ENCODE measurements at places on chromosomes 16 and 17.

DNA sequence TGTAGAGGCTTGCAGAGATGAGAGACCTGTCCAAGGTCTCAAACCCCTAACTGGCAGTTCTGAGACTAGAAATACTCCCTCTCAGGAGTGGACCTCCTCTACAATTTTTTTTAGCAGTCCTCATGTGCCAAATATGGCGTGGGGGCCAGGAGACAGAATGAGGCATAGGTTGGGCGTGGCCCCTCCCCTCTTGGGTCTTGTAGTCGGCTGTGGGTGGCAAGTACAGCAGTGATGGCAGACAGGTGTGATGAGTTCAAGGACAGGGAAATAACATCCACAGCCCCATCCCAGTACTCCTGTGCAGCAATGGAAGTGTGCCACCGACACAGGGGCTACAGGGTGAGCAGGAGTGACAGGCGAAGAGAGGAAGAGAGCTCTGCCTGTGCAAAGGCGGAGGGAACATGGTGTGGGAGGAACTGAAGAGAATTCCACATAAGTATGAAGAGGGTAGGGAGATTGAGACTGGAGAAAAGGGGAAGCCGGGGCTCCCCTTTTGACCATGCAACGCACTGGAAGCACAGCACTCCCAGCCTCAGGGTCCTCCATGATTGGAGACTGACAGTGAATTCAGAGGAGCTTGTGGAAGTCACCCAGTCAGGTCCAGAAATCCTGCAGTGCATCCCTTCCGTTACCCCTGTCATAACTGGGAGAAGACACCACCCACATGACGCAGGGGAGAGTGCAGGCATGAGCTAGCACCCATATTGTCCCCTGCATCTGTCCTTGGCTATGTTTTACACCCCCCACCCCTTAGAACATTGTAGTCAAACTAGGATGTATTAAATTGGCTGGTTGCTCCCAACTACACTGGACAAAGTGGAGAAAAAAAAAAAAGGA, 14.8 kb upstream of the CETP start:
- no peaks in the 10 kb centered on the region for H3K27me3 ChIP-seq
- H3K36me3 ChIP-seq = peaks cover 27% of the 10 kb centered on the region
- H3K4me1 ChIP-seq = no peaks in the 10 kb centered on the region
- DNase-seq = no peak
- no peak overlapping the region for H3K4me3 ChIP-seq

DNA sequence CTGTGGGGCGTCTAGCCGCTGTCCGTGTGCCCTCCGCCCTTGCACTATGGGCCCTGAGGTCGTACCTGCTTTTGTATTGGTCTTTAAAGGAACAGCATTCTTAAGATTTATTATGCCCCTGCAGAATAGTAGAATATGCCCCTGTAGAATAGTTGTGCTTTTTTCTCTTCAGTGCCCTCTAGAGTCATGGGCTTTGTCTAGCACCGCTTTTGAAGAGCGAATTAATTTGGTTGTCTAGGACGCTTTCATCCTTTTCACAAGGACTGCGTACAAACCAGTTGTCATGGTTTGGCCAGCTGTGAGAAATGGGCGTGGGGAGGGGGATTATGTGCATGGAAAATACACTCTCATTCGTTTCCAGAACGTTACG, 621 bp downstream of the CEP95 start:
- peaks cover 29% of the 10 kb centered on the region for H3K4me1 ChIP-seq
- peak overlapping the region; percentile 56 for H3K4me3 ChIP-seq
- H3K27me3 ChIP-seq = no peaks in the 10 kb centered on the region
- H3K36me3 ChIP-seq = peaks cover 29% of the 10 kb centered on the region
- peak; percentile 85 for DNase-seq
- H3K27ac ChIP-seq = peak overlapping the region; percentile 98

DNA sequence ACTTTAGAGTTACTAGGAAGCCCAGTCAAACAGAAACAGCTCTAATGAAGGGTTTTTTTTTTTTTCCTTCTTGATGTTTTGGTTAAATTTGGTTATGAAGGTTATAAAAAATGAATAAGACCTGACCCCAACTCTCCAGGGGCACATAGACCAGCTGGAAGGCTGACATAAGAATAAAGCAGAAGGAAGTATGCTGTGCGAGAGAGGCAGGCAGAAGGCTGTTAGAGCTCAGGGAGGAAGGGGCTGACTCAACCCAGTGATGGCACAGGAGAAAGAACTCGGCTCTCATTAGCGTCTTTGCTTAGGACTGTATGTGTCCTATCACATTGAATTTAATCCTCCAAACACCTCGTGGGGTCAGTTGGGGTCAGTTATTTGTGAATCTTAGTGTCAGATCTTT, 474.6 kb downstream of the PMP22 start:
- H3K27me3 ChIP-seq = no peaks in the 10 kb centered on the region
- no peak overlapping the region for H3K4me3 ChIP-seq
- no peaks in the 10 kb centered on the region for H3K36me3 ChIP-seq
- DNase-seq = no peak
- H3K27ac ChIP-seq = no peak overlapping the region

GRCh38 chr16:50635505-50636392, 45.4 kb downstream of the SNX20 start:
- H3K4me3 ChIP-seq = no peak overlapping the region
- no peaks in the 10 kb centered on the region for H3K4me1 ChIP-seq

GRCh38 chr16:27436921-27437650, 35.1 kb downstream of the IL21R start:
- no peak for DNase-seq
- H3K27ac ChIP-seq = no peak overlapping the region
- H3K4me3 ChIP-seq = no peak overlapping the region
- no peaks in the 10 kb centered on the region for H3K27me3 ChIP-seq
- no peaks in the 10 kb centered on the region for H3K4me1 ChIP-seq

GRCh38 chr17:2237950-2238349, 65.6 kb downstream of the SMG6 start:
- peaks cover 30% of the 10 kb centered on the region for H3K4me1 ChIP-seq
- no peak overlapping the region for H3K4me3 ChIP-seq
- no peak for DNase-seq

GRCh38 chr17:30148376-30148775, 31.8 kb downstream of the NSRP1 start:
- no peak for DNase-seq
- H3K4me1 ChIP-seq = no peaks in the 10 kb centered on the region
- no peak overlapping the region for H3K4me3 ChIP-seq

All from endothelial cell of umbilical vein (primary cell).